Type B pancreatic cell (in vitro differentiated cells): ENCODE measurements at places on chromosomes 6 and 20. TPM values are rescaled to one million over a fixed set of nuclear protein-coding genes. Genes with fewer than 3 reads are reported as not detected.

TSPO2 gene
- not detected in 2 replicates for total RNA-seq

WFDC5 gene
- 0.41 and 0.74 TPM in 2 replicates for total RNA-seq

ZBTB12 gene
- total RNA-seq: 8.2 and 37.7 TPM in 2 replicates

C2 gene
- total RNA-seq: 2.2 and 3.6 TPM in 2 replicates

- H3K4me1 ChIP-seq: no peaks in the 10 kb centered on the region
- H3K27ac ChIP-seq: no peak overlapping the region
- peaks cover 73% of the 10 kb centered on the region for H3K27me3 ChIP-seq
- no peak for DNase-seq
- no peak overlapping the region for H3K4me3 ChIP-seq
Observed at GRCh38 chr6:28711325-28711724, 185.6 kb downstream of the GPX5 start.

GRCh38 chr6:128663238-128663637 lies 142.8 kb upstream of the PTPRK start:
- no peaks in the 10 kb centered on the region for H3K4me1 ChIP-seq
- H3K27me3 ChIP-seq: peaks cover 2% of the 10 kb centered on the region
- H3K4me3 ChIP-seq: no peak overlapping the region

DNA sequence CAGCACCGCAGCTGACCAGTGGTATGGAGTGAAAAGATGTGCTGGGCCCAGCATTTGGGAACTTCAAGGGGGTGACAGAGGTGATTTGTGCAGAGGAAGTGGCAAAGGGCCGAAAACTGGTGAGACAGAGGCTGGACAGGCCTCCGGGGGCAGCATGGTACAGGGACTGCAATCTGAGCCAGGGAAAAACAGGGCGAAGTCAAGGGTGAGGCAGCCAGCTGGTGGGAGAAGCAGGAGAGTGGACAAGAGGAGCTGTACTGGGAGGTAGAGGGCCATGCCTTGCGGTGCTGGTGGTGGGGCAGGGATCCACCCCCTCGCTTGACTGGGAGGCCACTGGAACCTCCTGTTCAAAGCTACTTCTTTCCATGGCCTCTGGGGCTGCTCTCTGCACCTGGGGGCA lies 7.3 kb upstream of the GFRA4 start:
- no peak overlapping the region for H3K27ac ChIP-seq
- H3K4me3 ChIP-seq: no peak overlapping the region
- H3K4me1 ChIP-seq: peaks cover 8% of the 10 kb centered on the region
- peaks cover 39% of the 10 kb centered on the region for H3K27me3 ChIP-seq
- H3K36me3 ChIP-seq: no peaks in the 10 kb centered on the region
- no peak for DNase-seq

- no peak for DNase-seq
- H3K36me3 ChIP-seq: no peaks in the 10 kb centered on the region
- no peak overlapping the region for H3K27ac ChIP-seq
- H3K4me3 ChIP-seq: no peak overlapping the region
- peaks cover 3% of the 10 kb centered on the region for H3K27me3 ChIP-seq
- no peaks in the 10 kb centered on the region for H3K4me1 ChIP-seq
Observed at GRCh38 chr20:17507032-17507431, 24.1 kb downstream of the BFSP1 start.

DNA sequence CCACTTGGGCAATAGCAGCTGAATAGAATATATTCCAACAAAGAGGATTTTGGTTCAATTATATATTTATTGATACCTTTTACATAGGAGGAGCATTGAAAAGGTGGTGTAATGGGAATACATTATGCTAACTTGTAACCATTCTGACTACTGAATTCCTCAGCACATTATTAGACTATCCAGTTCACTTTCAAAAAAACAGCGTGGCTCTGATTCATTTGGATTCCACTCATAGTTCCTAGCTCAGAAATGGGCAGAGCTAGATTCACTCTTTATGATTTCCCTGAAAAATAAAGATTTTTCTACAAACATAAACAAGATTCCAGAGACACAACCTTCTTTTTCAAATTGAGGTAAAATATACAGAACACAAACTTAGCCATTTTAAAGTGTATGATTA lies 9.2 kb upstream of the TRERF1 start:
- H3K4me3 ChIP-seq: no peak overlapping the region
- no peak for DNase-seq
- H3K27ac ChIP-seq: no peak overlapping the region
- no peaks in the 10 kb centered on the region for H3K36me3 ChIP-seq
